Dermis blood vessel endothelial cell (primary cell): ENCODE measurements at places on chromosomes 7 and 10.

GRCh38 chr10:132397036-132397541, at the start of gene PWWP2B:
PWWP2B (plus strand) TSS chr10:132397200; CDS start chr10:132397227, 27 bp downstream.
- DNase-seq, result peak; percentile 58

DNA sequence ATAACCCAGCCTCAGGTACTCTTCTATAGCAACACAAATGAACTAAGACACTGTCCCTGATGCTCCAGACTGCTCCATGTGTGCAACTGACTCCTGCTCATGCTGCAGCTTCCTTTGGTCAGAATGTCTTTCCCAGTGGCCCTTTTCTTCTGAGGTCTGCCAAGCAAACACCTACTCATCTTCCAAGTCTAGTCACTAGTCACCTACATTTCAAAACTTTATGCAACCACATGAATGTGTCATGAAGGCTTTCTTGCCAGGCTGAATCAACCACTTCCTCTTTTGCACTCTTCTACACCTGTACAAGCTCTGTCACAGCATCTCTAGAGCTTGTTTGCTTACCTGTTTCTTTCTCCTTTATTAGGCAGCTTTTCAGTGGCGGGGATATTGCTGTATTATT, 75.8 kb downstream of the LSMEM1 start:
- no peak for DNase-seq

DNA sequence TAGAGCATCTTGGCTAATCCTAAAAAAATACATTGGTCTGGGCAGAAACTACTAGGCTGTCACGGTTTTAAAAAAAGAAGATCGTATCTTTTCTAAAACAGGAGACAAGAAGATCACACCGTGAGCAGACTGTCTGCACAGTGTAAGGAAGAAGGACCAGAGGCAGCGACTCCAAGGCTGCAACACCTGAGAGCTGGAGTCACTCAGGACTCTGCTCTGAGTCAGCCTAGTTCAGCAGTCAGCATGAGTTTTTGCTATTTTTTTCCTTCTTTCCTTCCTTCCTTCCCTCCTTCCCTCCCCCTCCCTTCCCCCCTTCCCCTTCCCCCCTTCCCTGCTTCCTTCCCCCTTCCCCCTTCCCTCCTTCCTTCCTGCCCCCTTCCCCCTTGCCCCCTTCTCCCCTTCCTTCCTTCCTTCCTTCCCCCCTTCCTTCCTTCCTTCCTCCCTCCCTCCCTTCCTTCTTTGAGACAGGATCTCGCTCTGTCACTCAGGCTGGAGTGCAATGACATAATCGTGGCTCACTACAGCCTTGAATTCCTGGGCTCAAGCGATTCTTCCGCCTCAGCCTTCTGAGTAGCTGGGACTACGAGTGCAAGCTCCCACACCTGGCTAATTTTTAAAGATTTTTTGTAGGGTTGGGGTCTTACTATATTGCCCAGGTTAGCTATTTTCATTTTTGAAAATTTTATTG, 24.4 kb downstream of the BAG3 start:
- DNase-seq, result no peak

DNA sequence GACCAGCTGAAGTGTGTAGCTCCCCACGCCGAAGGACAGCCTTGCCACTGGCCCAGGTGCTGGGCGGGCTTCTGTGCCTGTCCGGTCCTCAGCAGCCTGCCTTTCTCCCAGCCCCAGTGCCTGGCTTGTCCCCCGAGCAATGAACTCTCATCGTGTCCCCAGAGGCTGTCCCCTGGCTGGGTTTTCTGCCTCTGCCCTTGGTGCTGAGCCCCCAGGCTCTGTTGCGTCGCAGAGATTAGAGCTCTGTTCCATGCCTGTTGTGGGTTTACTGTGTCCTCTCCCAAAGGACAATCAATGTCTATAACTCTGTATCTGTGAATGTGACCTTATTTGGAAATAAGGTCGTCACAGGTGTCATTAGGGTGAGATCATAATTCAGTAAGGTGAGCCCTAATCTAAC, 226.1 kb upstream of the SHH start:
- DNase-seq, result no peak

DNA sequence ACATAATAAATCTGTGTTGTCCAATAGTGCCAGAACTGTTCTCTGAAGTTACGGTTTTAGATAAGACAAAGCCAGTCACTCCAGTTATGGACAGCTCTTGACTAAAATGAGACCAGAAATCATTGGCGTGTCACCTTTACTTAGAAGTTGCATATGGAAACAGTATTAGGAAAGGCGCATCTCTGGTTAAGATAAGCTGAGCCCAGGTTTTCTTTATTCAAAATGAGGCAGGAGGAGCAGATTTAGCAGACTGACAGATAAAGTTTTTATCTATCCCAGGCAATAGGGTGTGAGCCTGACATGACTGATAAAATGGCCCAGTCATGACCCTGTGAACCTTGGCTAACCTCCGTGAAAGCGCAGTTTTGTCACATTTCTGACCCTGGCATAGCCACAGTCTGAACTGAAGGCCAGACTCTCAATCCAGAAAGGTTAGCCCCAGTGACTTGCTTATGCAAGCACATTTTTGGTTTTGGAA, 4.2 kb downstream of the CYP26A1 start:
- DNase-seq, result no peak

- peak; percentile 70 for DNase-seq
These were observed 102.6 kb downstream of the PTPRE start for GRCh38 chr10:128009372-128010126.

GRCh38 chr7:34652809-34653208, 5.2 kb upstream of the NPSR1 start:
- no peak for DNase-seq

- no peak for DNase-seq
These were observed 36.7 kb upstream of the SFTPD start for GRCh38 chr10:79985481-79986072.

DNA sequence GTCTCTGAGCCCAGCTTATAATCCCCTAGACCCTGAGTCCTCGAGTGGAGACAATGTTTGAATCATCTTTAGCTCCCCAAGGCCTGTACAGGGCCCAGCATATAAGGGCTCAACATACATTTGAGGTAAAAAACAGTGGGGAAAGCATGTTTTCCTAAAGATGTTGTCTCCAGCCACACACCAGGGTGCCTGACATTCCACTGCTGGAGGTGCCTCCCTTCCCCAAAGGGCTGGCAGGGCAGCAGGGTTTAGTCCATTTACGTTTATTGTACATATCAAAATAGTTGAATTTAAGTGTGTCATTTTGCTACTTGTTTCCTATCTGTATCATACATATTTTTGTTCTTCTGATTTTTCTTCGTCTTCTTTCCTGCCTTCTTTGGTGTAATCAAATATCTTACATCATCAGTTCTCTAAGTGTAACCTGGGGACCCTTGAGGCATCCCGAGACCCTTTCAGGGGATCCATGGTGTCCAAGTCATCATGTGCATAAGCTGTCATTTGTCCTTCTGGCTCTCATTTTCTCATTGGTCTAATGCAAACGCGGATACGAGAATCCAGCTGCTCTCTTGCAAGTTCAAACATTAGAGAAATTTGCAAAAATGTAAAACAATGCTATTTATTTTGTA, 101.6 kb downstream of the PDGFA start:
- no peak for DNase-seq

DNA sequence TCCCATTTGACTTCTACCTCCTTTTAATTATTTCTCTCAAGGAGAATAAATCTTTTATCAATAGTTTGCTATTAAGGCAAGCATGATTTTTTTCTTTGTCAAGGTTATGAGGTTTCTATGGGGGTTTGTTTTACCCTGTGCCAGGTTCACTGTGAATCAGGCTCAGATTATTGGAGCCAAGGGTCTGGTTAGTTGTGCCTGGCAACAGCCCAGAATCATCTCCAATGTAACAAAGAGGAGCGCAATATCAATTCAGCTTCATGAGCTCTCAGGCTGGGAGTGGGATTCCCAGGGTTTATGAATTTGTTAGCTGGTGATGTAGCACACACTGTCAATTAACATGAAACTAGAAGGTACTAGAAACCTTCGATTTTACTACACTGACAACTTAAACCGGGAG, 73.2 kb downstream of the AASS start:
- DNase-seq, result no peak

- DNase-seq, result no peak
These were observed 2.6 kb downstream of the HOXA9 start for GRCh38 chr7:27162561-27163287.

- no peak for DNase-seq
These were observed 10.1 kb downstream of the ITGB8 start for GRCh38 chr7:20340839-20341238.

- DNase-seq, result no peak
These were observed 40.9 kb downstream of the ARL5B start for GRCh38 chr10:18699849-18700840.

GRCh38 chr10:89055159-89055558, 64.6 kb downstream of the FAS start:
- DNase-seq, result no peak

GRCh38 chr10:92290076-92290836, 622 bp downstream of the CPEB3 start:
- peak; percentile 60 for DNase-seq

- DNase-seq, result no peak
These were observed 425.2 kb upstream of the NFE2L3 start for GRCh38 chr7:25726781-25727311.

DNA sequence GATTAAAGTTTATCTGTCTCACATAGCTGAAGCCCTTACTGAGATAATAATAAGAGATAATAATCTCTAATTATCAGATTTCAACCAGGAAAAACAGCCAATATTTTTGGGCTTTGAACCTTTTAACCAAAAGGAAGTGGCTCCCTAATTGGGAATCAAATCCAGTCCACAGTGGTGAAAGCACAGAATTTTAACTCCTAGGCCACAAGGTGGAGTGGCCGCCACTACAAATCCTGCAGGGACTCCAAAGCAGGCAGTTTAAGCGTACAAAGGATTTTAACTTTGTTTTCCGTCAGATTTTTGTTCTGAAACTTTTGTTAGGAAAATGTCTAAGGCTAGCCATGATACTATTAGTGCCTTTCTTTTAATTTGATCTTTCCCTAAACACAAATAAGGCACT, 99.6 kb upstream of the CCNY start:
- peak; percentile 57 for DNase-seq

GRCh38 chr10:95183271-95184230, 10.5 kb upstream of the ACSM6 start:
- DNase-seq, result peak; percentile 86

DNA sequence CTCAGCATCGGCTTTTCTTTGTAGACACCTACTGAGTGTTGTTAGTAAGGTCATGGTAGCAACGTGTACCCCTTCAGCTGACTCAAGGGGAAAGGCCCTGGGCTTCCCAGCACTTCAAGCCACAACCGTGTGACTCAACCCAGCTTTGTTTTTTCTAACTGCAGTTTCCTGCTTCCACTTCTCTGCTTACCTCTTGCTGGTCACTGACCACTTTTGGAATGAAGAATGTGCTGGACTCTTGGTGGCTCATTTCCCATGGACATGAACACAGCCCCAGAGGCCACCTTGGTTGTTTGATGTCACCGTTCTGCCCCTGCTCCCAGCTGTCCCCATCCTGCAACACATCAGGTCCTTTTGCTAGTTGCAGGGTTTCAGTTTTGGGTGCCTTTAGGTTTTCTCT, 69.5 kb upstream of the ZNF438 start:
- DNase-seq, result peak; percentile 76

DNA sequence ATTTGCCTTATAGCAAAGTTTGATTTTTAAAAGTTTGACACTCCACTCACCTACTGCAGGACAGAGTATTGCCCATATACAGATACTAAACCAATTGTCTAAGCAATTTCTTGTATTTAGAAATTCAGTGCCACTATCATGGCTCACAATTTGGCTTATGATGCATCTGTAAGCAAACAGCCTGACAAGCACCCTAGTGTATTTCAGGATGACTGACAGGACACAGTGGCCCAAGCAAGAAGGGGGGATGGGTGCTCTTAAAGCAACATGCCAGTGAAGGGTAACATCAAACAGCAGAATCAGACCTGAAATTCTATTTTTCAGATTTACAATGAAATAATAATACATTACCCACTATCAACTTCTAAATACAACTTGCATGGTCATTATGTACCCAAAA, 30.5 kb downstream of the CTNNA3 start:
- no peak for DNase-seq

DNA sequence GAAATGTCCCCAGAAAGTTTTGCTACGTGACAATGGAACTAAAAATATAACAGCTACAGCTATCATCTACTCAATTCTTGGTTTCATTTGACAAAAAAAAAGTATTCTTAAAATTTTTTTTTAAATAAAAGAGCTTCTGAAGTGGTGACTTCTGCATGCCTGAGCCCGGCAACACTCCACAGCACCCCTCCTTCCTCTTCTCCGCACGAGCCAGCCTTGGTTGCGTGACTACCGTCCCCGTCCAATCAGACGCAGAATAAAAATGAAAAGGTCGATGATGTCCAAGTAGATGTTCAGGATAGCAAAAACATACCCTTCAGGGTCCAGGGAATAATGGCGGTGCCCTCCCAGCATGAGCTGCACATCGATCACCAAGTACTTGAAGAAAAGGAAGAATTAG, 34.5 kb upstream of the GATAD1 start:
- DNase-seq, result no peak

- no peak for DNase-seq
These were observed 5.6 kb downstream of the MDH2 start for GRCh38 chr7:76053461-76053860.

DNA sequence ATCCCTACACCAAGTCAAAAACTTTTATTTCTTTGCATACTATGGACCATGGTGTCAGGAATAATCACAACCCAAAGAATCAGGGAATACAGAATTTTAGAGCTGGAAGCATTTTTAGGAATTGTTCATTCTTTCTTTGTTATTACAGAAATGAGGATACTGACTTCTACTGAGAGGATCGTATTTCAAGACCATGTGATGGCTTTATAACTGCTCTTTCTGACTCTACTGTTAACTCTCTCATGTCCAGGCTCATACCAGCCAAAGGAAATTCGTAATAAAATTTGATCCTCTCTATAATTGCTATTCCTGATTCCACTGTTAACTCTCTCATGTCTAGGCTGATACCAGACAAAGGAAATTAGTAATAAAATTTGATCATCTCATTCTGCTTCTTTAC, 1050.9 kb upstream of the C7orf33 start:
- no peak for DNase-seq

- DNase-seq, result peak; percentile 5
These were observed 203.9 kb downstream of the FRMD4A start for GRCh38 chr10:14126697-14127440.

DNA sequence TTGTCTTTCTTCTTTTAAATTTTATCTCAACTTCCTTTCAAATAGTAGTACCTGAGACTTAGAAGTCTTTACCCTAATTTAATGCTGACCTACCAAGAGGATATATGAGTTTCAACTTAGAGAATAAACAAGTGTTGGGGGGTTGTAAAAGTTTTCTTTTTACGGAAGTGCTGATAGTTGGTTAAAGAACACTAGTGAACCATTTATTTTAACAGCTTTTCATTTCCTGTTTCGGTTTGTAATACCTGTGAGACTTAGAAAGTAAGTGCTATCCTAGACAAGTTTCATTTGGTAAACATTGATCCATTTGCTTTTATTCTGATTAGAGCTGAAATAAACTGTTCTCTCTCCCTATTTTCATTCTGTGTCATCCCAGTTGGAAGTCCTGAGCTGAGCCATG, 683.1 kb upstream of the SORCS1 start:
- no peak for DNase-seq

- no peak for DNase-seq
These were observed 502.4 kb downstream of the GRM8 start for GRCh38 chr7:126750207-126750911.
